Activated naive CD8-positive, alpha-beta T cell treated with anti-CD3 and anti-CD28 coated beads, Interleukin-2, amount 10 ng/mL, durations not matched to agents 7 days and 5 days (primary cell): ENCODE measurements at places on chromosomes 7 and 10.
A peak's percentile ranks its signal among the peaks of the same experiment; 100 is the strongest.

DNA sequence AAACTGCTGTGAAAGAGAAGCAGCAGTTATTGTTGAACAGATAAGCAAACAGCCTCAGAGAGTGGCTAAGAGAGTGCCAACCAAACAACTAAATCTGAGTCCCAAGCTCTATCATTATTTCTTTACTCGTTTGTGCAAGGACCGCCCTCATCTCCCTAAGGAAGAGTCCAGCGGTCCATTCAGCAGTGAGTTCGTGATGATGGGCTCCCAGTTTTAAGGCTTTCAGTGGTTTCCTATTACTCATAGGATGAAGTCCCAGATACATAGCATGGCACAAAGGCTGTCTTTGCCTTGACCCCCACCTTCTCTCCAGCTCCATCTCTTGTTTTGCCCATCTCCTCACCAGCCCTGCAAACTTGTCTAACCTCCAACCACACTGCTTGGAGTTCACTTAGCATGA, 24.3 kb upstream of the PDE1C start:
- no peak for DNase-seq

DNA sequence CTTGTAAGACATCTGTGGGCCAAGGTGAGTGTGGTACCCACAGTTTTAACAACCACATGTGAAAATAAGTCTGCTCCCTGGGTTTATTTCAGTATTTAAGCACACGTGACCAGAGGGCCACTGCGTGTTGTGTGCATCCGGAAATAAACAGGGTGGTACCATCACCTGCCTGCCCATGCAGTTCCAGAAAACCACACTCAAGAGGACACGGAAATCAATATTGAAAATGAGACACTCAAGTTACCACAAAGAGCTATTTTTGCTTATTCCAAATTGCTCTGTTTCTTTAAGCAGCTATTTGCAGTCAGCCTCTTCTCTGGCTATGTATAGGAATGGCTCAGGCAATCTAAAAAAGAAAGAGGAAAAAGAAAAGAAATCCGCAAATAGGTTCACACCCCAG, 71.8 kb upstream of the LOXL4 start:
- DNase-seq, result no peak

GRCh38 chr10:68153473-68154210, 44.4 kb downstream of the MYPN start:
- DNase-seq, result no peak

DNA sequence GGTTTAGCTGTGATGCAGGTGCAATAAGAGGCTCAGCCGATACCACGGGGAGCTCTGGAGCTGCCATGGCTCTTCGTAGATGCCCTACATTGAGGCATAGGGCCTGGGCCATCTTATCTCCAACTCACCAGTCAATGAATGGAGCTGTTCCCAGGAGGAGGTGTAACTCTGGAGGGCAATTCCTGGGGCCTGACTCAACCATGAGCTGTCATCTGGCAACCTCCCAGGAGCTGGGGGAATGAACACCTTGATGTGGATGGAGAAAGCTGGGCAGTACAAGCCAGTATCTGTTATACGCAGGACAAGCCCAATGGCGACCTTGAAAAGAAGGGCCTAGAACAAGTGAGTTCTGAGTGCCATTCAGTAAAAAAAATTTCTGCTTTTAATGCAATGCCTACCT, 224.0 kb upstream of the PLXDC2 start:
- DNase-seq, result no peak

DNA sequence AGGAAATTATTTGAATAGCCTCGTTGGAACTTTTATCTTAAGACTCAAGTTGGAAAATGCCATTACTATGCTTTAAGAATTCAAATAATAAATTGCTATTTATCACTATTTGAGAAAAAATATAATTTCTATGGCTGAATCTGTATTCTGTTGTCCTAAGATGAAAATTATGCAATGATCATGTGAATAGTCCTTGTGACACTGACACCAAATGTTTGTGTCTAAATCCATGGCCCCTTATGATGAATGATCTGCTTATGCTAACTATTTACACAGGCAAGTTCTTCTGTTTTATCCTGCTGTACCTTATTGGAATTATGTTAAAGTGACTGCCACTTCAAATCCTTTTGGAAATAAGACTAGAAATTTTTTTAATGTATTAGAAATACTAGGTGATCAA, 208.7 kb downstream of the DOCK4 start:
- no peak for DNase-seq

DNA sequence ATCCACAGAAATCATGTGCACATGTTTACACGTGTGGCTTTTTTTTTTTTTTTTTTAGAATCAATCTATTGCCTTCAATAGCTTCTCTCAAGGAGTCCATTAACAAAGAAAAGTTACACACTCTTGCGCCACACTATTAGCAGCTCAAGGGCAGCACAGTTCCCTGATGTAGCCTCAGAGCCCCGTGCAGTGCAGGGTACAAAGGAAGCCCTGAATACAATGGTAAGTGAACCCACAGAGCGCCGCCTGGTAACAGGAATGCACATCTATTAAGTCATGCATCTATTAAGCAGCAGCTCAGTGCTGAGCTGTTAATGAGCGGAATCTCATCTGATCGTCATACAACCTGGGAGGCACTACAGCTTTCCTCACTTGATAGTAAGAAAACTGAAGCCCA, 113.7 kb upstream of the PDLIM1 start:
- DNase-seq, result no peak

DNA sequence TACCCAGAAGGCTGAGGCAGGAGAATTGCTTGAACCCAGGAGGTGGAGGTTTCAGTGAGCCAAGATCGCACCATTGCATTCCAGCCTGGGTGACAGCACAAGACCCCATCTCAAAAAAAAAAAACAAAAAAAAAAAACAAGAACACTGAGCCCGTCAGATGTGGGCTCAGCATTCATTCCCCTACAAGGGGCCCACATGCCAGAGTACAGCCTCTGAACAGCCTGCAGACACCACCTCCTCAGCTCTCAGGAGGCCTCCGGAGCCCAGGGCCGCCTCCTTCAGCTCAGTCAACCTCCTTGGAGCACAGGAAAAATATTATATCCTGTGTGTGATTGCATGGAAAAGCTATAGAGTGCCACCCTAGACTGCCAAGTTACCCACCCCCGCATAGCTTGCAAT, 112.3 kb downstream of the ABLIM1 start:
- DNase-seq, result no peak

GRCh38 chr10:45238896-45239295, 76.5 kb downstream of the OR13A1 start:
- no peak for DNase-seq

DNA sequence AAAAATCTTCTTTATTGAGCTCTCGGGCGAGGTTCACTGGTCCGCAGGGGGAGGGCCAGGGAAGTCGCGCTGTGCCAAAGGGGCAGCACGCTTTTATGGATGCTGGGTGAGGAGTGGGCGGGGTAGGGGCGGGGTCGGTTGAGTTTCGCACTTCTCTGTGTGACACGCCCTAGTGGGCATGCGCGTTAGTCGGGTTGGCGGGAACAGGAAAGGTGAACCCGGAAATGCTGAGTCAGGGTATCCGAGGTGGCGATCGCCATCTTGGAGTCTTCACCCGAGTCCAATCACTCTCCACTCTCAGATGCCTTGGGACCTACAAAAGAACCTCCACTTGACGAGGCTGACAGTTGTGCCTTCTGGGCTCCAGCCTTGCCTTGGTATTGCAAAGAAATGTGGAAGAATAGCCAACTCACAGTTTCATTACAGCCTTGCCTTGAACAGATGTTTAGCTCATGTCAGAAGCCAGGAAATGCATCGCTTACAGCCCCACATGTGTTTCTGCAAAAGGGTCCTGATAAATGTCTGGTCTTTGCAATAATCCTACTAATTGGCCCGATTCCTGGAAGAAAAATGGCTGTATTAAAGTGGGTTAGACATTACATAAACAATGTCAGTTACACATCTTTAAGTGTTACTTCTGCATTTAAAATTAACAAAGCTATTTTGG, 64.1 kb downstream of the AHR start:
- no peak for DNase-seq

DNA sequence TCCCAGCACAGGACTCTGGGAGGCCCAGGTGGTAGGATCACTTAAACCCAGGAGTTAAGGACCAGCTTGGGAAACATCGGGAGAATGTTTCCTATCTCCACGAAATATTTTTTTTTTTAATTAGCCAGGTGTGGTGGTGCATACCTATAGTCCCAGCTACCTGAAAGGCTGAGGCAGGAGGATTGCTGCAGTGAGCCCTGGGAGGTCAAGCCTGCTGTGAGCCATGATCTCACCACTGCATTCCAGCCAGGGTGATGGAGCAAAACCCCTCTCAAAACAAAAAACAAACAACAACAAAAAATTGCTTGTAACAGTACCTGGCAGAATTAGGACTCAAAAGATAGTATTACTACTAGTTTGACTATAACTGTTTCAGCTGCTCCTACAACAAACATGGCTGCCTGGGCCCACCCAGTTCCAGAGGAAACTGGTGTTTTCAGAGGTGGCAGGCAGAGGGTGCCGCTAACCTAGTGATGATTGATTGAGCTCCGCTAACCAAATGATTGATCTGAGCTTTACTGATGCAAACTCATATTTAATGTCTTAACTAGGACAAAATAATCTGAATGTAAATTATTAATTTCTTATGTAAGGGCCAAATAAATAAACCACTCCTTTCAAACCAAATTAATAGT, 57.0 kb downstream of the AP3M1 start:
- no peak for DNase-seq

DNA sequence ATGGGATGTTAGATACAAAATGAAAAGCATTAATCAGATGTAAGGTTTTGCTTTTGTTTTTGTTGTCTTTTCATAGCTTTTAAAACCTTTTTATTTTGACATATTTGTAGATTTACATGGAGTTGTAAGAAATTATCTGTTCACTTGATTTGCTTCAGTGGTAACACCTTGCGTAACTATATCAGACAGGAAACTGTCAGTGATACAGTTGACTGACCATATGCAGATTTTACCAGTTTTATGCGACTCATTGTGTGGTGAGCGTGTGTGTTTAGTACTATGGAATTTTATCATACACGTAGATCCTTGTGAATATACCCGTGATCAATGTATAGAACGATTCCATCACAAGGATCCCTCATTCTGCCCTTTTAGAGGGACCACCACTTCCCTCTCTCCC, 701.4 kb downstream of the SUGCT start:
- no peak for DNase-seq

DNA sequence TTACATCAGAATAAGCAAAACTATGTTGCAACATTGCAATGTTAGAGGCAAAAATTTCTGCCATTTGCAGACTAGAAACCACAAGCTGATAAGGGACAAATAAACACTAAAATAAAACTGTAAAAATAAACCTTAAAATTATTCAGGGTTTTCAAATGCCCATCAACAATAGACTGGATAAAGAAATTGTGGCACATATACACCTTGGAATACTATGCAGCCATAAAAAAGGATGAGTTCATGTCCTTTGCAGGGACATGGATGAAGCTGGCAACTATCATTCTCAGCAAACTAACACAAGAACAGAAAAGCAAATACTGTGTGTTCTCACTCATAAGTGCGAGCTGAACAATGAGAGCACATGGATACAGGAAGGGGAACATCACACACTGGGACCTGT, 385.0 kb downstream of the PHF14 start:
- no peak for DNase-seq

GRCh38 chr10:73168465-73168803, 515 bp downstream of the FAM149B1 start:
- no peak for DNase-seq

DNA sequence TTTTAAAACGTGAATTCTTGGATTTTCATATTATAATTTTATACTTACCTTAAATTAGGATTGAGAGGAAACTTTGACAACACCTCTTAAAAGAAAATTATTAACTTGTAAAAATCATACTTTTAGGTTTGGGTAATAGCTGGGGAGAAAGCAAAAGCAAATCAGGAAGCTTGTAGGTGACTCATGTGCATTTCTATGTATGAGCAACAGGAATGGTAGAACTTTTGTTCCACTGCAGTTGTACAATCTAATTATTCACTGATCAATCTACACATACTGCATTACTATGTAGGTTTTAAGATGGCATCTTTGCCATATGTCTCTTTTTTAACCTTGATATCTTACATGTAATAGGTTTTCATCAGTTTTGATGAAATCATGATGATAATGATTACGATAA, 223.2 kb downstream of the PRKG1 start:
- no peak for DNase-seq

GRCh38 chr7:150897502-150898474, 45.5 kb downstream of the AOC1 start:
- DNase-seq, result no peak

DNA sequence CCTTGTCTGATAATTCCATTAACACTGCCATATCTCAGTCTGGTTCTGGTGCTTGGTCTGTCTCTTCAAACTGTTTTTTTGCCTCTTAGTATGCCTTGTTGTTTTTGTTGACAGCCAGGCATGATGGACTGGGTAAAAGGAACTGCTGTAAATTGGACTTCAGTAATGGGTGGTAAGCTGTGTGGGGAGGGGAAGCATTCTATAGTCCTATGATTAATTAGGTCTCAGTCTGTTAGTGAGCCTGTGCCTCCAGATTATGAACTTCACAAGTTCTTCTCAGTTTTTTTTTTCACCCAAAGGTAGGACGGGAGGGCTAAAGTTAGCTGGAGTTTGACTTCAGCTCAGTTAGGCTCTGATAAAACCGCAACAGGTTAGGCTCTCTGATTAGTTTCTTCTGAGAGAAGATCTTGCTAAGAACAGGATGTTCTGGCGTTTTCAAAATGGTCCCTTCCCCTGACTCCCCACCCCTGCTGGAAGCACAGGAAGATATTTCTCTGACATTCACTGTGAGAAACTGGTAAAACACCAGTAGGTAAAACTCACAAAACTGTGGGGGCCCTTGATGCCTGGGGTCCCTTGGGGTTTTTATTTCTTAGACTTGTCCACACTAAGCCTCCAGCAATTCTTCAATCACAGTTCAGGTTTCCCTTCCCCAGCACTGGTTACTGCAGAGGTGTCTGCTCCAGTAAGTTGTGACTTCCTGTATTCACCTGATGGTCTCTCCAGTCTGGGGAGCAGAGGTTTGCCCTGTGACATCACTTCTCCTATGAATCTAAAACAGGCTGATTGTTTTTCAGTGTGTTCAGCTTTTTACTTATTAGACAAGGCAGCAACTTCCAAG, 43.3 kb upstream of the CCDC71L start:
- DNase-seq, result no peak

- DNase-seq, result peak; percentile 41
Observed at GRCh38 chr7:139737221-139738100, 40.3 kb downstream of the HIPK2 start.

DNA sequence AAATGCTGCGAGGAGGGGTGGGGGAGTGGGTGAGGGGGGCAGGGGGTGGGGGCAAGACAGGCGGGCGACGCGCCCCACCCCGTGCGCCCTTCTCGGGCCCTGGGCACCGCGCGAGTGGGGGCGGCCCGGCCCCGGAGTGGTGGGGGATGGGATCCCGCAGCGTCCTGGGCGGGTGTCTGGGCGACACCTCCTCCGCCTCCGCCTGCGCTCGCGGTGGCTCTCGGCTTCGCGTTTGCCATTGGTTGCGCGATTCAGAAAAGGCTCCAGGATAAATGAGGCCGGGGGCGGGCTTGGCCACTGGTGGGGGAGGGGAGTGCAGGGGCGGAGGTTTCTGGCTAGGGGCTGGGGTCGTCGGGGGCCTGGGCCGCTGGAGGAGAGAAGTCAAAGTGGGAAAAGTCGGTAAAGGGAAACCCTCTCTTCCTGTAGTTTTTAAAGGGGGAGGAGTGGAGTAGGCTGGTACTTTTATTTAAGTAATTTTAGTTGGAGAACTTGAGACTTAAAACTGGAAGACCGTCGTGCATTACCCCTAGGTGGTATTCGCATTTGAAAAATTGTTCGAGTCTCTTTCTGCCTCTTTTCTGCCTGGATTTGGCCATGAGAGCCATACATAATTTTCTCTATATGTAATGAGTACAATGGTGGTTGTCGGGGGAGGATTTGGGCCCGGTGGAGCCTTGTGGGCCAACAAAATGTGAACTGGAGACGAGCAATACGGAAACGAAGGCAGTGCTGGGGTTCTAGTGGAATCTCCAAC, 992 bp upstream of the IGF2BP3 start:
- peak; percentile 71 for DNase-seq

- DNase-seq, result no peak
Observed at GRCh38 chr10:47297866-47298540, 2.0 kb upstream of the GDF10 start.
